ENCODE measurements at places on chromosomes 7 and 10. TPM values are rescaled to one million over a fixed set of nuclear protein-coding genes. Genes with fewer than 3 reads are reported as not detected.

The SPDYE11 gene
- total RNA-seq = not detected

The LAMB1 gene
- total RNA-seq = 151 TPM

The ANKRD30A gene
- total RNA-seq = not detected

The GPRIN2 gene
- not detected for total RNA-seq

The NCOA4 gene
- 177 TPM for total RNA-seq

The TEX47 gene
- not detected for total RNA-seq

The CTAGE4 gene
- total RNA-seq = not detected

The TMEM229A gene
- not detected for total RNA-seq

The WDR11 gene
- 72.4 TPM for total RNA-seq

The ATG9B gene
- total RNA-seq = not detected

The FAM25C gene
- not detected for total RNA-seq

The FRA10AC1 gene
- 8.3 TPM for total RNA-seq

The TUBB8 gene
- total RNA-seq = not detected

The TLX1 gene
- total RNA-seq = not detected

The AKR1C2 gene
- 50.4 TPM for total RNA-seq

The OPN4 gene
- total RNA-seq = not detected

The TAS2R5 gene
- total RNA-seq = 0.10 TPM

The PSD gene
- not detected for total RNA-seq

The NUDT13 gene
- total RNA-seq = 40.4 TPM

The SMNDC1 gene
- 14.3 TPM for total RNA-seq

The CHCHD1 gene
- 77.6 TPM for total RNA-seq

The FRAT1 gene
- total RNA-seq = 1.8 TPM

The FFAR4 gene
- total RNA-seq = not detected

The ZP3 gene
- total RNA-seq = 12.1 TPM

The GPR15LG gene
- total RNA-seq = not detected

The CNNM1 gene
- total RNA-seq = not detected

The CCDC3 gene
- 0.03 TPM for total RNA-seq

The BCCIP gene
- 67.1 TPM for total RNA-seq

The PDE6C gene
- total RNA-seq = not detected

The NEUROG3 gene
- not detected for total RNA-seq

The ERVW-1 gene
- total RNA-seq = not detected

Measured in A172 (cell line).